Esophagus squamous epithelium (tissue), 5 donors: ENCODE measurements at places on chromosomes 16 and 17.
A peak's percentile ranks its signal among the peaks of the same experiment; 100 is the strongest.

DNA sequence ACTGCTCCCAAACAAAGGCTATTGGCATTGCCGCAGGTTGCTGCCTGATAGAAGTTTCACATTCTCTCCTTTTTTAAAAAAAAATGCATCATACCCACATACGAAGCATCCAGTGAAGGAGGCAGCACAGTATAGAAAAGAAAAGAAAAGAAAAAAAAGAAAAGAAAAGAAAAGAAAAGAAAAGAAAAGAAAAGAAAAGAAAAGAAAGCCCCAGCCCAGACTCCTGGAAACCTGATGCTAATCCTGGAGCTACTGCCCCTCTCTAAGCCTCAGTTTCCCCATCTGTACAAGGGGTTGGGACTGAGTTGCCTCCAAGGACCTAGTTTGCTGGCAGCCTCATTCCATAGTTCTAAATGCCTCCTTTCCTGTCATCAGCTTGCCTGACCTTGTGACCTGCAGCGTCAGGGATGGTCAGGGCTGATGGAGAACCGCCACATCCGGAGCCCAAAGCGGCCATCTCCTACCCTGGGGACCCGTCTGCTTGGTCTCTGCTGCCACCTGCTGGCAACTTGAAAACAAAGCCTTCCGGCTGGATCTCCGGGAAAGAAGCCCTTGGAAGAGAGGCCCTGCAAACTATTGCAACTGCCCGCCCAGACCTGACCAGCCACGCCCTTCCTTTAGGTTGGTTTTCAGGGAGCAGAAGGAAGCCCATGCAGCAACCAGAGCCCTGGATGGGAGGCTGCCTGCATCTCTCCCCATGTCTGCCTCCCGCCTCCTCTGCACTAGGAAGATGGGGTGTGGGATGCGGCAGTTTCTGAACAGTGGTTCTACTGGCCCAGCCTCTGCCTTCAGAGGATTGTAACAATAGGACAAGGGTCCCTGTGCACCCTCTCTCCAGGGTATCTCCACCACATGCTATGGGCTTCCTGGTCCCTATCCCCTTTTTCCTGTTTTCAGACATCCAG is 13.0 kb downstream of the AIPL1 start:
- peak; percentile 10 for DNase-seq

DNA sequence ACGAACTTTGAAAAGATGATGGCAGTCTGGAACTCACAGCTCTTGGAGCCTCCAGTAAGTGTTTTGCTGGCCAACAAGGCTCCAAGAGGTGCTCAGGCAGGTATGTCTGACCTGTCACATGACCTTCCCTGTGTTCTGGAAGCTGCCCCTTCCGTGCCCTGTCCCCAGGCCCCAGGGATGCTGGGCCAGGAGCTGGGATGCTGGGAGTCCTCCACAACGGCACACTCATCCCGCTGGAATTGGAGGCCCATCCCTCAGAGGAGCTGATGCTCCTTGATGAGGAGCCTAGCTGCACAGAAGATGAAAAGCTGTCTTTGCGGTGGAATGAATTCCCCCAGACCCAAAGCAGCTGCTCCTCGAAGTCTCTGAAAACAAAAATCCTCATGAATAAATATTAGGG is 47.8 kb downstream of the HOXB1 start:
- DNase-seq = no peak

DNA sequence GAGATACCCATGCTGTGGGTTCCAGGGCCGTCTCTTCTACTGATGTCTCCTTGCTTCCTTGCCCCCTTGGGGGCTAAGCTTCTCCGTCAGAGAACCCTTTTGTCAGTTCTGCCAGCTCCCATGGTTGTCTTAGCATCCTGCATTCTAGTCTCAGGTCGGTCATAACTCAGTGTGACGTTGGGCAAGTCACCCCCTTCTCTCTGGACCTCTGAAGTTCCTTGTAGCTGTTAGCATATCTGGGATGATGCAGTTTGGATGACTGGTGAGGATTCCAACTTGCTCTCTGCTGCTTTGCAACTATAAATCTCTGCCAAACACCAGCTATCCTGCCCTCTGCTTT is 8.9 kb upstream of the MYL4 start:
- no peak for DNase-seq

GRCh38 chr16:81253141-81253540 is 14.7 kb downstream of the BCO1 start:
- no peak for DNase-seq

DNA sequence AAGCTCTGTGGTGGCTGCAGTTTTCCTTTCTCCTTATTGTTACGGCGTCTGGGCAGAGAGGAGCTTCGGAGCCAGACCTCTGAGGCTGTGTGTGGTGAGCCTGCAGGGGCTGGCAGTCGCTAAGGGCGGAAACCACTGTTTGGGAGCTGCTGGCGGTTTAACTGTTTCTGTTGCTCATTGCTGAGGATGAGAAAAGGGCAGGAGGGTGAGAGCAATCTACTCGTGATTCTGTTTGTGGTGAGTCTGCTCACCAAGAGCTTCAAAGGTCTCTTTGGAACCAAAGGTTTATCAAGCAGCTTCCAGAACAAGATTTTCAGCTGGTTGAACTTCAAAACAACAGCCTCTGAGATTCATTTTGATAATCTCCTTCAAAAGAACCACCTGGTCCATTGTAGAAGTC is 143.9 kb downstream of the ANKFN1 start:
- no peak for DNase-seq

DNA sequence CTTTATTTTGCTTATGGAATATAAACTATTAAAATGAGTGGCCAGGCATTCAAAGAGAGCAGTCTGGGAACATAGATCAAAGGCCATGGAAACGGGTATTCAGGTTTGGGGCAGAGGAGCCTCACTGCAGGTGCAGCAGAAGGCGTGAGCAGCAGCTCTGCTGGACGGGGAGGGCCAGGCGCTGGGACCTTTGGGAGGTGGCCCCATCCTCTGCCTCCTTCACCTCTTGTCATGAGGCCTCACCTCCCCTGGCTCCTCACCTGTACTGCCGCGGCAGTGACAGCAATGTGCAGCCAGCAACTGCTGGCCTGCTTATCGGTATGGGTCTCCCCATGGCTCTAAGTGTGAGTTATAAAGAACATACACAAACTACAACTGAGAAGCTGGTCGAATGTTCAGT is 109.4 kb downstream of the CDK5R1 start:
- no peak for DNase-seq

- no peak for DNase-seq
Measured at GRCh38 chr17:61338000-61338798, 61.4 kb upstream of the TBX2 start.

- DNase-seq = no peak
Measured at GRCh38 chr17:82703036-82703745, 4.7 kb upstream of the RAB40B start.
